ENCODE measurements at places on chromosomes 5 and 9. TPM values are rescaled to one million over a fixed set of nuclear protein-coding genes. Genes with fewer than 3 reads are reported as not detected.

GRCh38 chr5:77741608-77742007, 34.5 kb downstream of the TBCA start:
- H3K27ac ChIP-seq: no peak overlapping the region
- H3K27me3 ChIP-seq: no peaks in the 10 kb centered on the region
- peaks cover 4% of the 10 kb centered on the region for H3K4me1 ChIP-seq

The SLC2A6 gene
- total RNA-seq: 30.9 TPM

The IPPK gene
- 17.5 TPM for total RNA-seq

The WNT8A gene
- total RNA-seq: not detected

The PKD2L2 gene
- not detected for total RNA-seq

The PDLIM4 gene
- total RNA-seq: 31.8 TPM

DNA sequence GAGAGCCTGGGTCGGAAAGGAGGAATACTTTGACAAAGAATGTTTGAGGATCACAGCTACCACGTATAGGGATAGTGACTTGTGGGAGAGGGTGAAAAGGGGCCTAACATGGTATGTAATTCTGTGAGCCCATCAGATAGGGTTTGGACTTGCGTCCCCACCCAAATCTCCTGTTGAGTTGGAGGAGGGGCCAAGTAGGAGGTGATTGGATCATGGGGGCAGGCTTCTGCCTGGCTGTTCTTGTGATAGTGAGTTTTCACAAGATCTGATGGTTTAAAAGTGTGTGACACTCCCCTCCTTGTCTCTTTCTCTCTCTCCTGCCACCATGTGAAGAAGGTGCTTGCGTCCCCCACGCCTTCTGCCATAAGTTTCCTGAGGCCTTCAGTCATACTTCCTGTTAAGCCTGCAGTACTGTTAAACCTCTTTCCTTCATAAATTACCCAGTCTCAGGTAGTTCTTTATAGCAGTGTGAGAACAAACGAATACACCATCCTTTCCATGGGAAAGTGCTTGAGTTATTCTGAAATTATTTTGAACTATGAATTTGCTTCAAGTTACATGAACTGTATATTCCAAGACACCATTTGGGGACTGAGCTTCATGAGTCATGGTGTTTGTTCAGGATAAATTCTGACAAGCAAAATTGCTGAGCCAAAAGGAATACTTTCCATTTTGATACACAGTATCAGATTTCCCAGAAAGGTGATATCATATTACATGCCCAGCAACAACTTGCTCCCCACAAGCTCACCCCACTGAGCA, 68.8 kb upstream of the SSBP2 start:
- H3K36me3 ChIP-seq: no peaks in the 10 kb centered on the region
- no peaks in the 10 kb centered on the region for H3K4me1 ChIP-seq
- H3K27me3 ChIP-seq: no peaks in the 10 kb centered on the region
- no peak for DNase-seq
- no peak overlapping the region for H3K27ac ChIP-seq

DNA sequence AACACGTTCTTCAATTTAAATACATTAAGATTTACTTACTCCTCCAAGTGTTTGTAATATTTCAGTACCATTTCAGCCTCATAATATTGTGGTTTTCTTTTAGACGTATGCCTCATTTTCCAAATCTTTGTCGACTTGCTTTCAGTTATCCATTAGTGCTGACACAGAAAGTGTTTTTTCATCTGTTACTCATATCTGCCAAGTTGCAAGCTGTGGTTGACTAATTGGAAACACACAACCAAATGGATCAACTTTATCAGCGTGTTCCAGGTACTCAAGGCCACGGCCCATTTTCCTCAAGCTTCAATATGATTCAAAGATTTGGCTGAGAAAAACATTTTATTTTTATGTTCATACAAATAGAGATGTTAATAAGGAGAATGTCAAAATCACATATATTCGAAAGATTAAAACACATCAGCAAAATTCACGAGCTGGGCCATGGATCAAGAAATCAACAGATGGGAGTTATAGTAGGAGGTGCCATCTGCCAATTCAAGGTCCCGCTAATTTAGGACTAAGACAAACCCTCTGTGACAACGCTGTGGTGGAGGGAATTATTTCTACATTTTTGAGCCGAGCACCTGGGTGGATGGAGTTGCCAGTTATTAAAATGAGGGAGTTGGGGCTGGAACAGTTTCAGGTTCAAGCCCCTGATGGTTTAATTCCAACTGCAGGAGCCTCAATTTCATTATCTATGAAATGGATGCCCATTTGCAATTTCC, 27.2 kb upstream of the CCNJL start:
- no peak overlapping the region for H3K4me3 ChIP-seq
- H3K36me3 ChIP-seq: no peaks in the 10 kb centered on the region
- peaks cover 13% of the 10 kb centered on the region for H3K4me1 ChIP-seq
- DNase-seq: no peak
- no peak overlapping the region for H3K27ac ChIP-seq

GRCh38 chr9:70411121-70411929, 3.1 kb downstream of the KLF9 start:
- DNase-seq: no peak
- no peaks in the 10 kb centered on the region for H3K36me3 ChIP-seq
- no peak overlapping the region for H3K27ac ChIP-seq
- peaks cover 56% of the 10 kb centered on the region for H3K27me3 ChIP-seq
- peak overlapping the region; percentile 51 for H3K4me3 ChIP-seq
- peaks cover 30% of the 10 kb centered on the region for H3K4me1 ChIP-seq

The RMND5B gene
- total RNA-seq: 101 TPM

The TRIM32 gene
- total RNA-seq: 15.7 TPM

- H3K27me3 ChIP-seq: no peaks in the 10 kb centered on the region
- H3K4me1 ChIP-seq: no peaks in the 10 kb centered on the region
- H3K27ac ChIP-seq: no peak overlapping the region
- H3K36me3 ChIP-seq: no peaks in the 10 kb centered on the region
These were observed 110.4 kb upstream of the GRHPR start for GRCh38 chr9:37311938-37312708.

The SPARC gene
- total RNA-seq: 218 TPM

- DNase-seq: no peak
- no peak overlapping the region for H3K27ac ChIP-seq
- no peaks in the 10 kb centered on the region for H3K27me3 ChIP-seq
- no peak overlapping the region for H3K4me3 ChIP-seq
- H3K36me3 ChIP-seq: no peaks in the 10 kb centered on the region
- no peaks in the 10 kb centered on the region for H3K4me1 ChIP-seq
These were observed 113.3 kb upstream of the CAST start for GRCh38 chr5:96548905-96549304.

GRCh38 chr5:141958113-141958512, at the start of gene PCDH12:
TSS of gene PCDH12 (minus strand) at chr5:141958202. CDS start at chr5:141957851, 351 bp downstream.
- H3K4me3 ChIP-seq: no peak within 1 kb of the TSS
- H3K27me3 ChIP-seq: no peaks in the 10 kb centered on the region
- peaks cover 16% of the 10 kb centered on the region for H3K4me1 ChIP-seq
- DNase-seq: peak; percentile 42
- no peak within 1 kb of the TSS for H3K27ac ChIP-seq

DNA sequence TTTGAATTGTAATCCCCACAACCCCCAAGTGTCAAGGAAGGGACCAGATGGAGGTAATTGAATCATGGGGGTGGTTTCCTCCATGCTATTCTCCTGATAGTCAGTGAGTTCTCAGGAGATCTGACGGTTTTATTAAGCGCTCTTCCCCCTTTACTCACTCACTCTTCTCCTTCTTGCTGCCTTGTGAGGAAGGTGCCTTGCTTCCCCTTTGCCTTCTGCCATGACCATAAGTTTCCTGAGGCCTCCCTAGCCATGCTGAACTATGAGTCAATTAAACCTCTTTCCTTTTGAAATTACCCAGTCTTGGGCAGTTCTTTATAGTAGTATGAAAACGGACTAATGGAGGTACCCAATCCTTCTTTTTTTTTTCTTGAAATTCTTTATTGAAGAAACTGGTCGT, 2.2 kb upstream of the CEP120 start:
- H3K36me3 ChIP-seq: no peaks in the 10 kb centered on the region
- no peak overlapping the region for H3K27ac ChIP-seq
- peaks cover 7% of the 10 kb centered on the region for H3K4me1 ChIP-seq
- no peak for DNase-seq

DNA sequence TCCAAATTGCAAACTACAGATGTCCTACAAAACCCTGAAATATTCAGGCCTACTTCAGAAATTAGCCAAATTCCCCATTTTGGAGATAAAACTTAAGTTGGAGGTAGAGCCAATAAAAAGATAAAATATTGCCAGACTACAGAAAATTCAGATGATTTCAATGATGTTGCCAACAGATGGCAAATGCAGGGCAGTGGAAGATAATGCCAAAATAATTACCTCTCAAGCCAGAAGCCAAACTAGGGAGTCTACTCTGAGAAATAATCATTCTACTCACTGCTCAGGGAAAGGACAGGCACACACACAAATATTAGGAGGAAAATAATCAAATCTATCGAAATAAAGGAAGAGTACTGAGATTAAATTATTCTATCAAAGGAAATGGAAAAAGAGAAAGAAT, 347.5 kb upstream of the CCNG1 start:
- H3K27me3 ChIP-seq: no peaks in the 10 kb centered on the region
- peaks cover 10% of the 10 kb centered on the region for H3K4me1 ChIP-seq
- no peak for DNase-seq
- no peak overlapping the region for H3K27ac ChIP-seq
- no peaks in the 10 kb centered on the region for H3K36me3 ChIP-seq

- no peaks in the 10 kb centered on the region for H3K27me3 ChIP-seq
- DNase-seq: peak; percentile 61
- H3K4me3 ChIP-seq: no peak overlapping the region
- no peak overlapping the region for H3K27ac ChIP-seq
These were observed 35.6 kb downstream of the PTCD2 start for GRCh38 chr5:72355706-72356299.

DNA sequence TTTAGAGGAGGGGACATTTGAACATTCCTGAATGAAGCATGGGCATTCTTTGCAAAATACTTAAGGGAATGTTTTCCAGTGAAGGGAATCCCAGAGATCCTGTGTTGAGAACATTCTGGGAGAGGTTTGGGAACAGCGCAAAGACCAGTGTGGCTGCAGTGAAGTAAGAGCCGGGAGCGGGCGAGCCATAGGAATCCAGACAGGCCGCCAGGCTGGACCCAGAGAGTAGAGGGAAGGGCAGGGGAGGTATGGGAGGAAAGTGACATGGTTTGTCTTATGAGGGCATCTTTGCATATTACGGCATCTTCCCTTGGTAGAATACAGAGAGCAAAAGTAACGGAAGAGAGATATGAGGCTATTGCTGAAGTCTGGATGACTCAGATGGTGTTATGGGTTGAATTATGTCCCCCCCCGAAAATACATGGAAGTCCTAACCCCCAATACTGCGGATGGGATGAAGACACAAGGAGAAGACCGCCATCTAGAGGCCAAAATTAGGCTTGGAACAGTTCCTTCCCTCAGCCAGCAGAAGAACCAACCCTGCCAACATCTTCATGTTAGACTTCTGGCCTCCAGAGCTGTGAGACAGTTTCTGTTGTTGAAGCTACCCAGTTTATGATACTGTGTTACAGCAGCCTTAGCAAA, 268.2 kb downstream of the MAST4 start:
- no peaks in the 10 kb centered on the region for H3K27me3 ChIP-seq
- no peak overlapping the region for H3K4me3 ChIP-seq
- H3K36me3 ChIP-seq: no peaks in the 10 kb centered on the region
- no peak overlapping the region for H3K27ac ChIP-seq
- peaks cover 30% of the 10 kb centered on the region for H3K4me1 ChIP-seq

GRCh38 chr5:78647838-78648358, 674 bp downstream of the LHFPL2 start:
- H3K36me3 ChIP-seq: peaks cover 4% of the 10 kb centered on the region
- H3K27me3 ChIP-seq: no peaks in the 10 kb centered on the region
- peak; percentile 64 for DNase-seq
- H3K4me1 ChIP-seq: peaks cover 29% of the 10 kb centered on the region

GRCh38 chr9:8569823-8570222, 770.2 kb upstream of the DMAC1 start:
- H3K27ac ChIP-seq: no peak overlapping the region
- no peaks in the 10 kb centered on the region for H3K36me3 ChIP-seq
- no peak for DNase-seq
- no peaks in the 10 kb centered on the region for H3K4me1 ChIP-seq
- no peaks in the 10 kb centered on the region for H3K27me3 ChIP-seq
- no peak overlapping the region for H3K4me3 ChIP-seq

The CD72 gene
- 2.7 TPM for total RNA-seq

DNA sequence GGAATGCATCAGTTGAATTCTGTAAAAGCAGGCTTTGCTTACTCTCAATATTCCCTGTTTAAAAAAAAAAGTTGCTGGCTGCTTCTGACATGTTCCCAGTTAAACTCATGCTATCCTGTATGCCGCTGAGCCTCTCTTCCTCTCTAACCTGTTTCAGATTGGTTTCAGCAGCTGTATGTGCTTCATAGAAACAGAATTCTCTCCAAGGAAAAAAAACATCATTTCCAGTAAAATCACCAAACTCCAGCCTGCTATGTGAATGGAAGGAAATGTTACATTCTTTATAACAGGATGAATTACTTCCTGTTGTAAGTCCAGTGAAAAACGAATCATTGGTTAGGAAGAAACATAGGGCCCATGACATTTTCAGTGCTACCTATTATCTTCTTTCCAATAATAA, 25.7 kb upstream of the KCNV2 start:
- H3K4me3 ChIP-seq: no peak overlapping the region
- no peaks in the 10 kb centered on the region for H3K27me3 ChIP-seq
- no peak overlapping the region for H3K27ac ChIP-seq

GRCh38 chr9:3835393-3835792, 309.6 kb upstream of the RFX3 start:
- H3K27ac ChIP-seq: no peak overlapping the region
- no peaks in the 10 kb centered on the region for H3K36me3 ChIP-seq
- no peaks in the 10 kb centered on the region for H3K27me3 ChIP-seq
- H3K4me1 ChIP-seq: no peaks in the 10 kb centered on the region
- no peak overlapping the region for H3K4me3 ChIP-seq
- DNase-seq: no peak

DNA sequence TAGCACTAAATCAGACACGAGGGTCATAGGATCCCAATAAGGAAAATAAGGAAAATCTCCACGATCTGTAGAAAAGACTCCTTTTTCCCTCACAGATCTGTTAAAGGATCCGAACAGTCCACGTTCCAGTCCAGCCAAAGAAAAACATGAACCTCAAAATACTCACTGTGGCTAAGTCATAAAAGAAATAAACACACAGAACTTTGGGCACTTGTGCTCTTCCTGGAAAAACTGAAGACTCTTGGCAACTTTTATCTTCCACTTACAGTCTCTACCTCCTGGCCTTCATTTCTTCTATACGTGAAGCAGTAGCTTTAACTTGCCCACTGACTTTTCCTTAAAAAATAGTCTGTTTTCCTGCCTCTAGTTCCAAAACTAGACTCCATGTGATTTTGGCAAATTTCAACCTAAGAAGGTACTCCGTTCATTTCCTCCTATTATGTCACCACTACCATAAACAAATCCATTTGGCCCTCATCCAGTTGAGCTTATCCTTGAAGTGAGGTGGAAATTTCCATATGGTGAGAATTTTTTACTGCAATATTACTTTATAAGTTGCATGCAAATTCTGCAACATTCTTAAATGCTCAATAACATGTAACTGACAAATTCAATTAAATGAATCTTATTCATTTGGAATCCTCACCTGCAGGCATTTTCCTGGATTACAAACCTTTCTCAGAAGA, 5.3 kb upstream of the LHFPL2 start:
- no peak overlapping the region for H3K4me3 ChIP-seq
- H3K27me3 ChIP-seq: no peaks in the 10 kb centered on the region
- no peaks in the 10 kb centered on the region for H3K36me3 ChIP-seq
- H3K4me1 ChIP-seq: peaks cover 18% of the 10 kb centered on the region
- DNase-seq: no peak

The EEIG1 gene
- total RNA-seq: 21.5 TPM

GRCh38 chr5:23884405-23885031, 377.1 kb downstream of the PRDM9 start:
- no peak for DNase-seq
- H3K27me3 ChIP-seq: no peaks in the 10 kb centered on the region
- no peaks in the 10 kb centered on the region for H3K36me3 ChIP-seq
- H3K27ac ChIP-seq: no peak overlapping the region

All from GM23338 (cell line).